IMR-90 (cell line): ENCODE measurements at places on chromosomes 5 and 9. TPM values are rescaled to one million over a fixed set of nuclear protein-coding genes. Genes with fewer than 3 reads are reported as not detected.

DNA sequence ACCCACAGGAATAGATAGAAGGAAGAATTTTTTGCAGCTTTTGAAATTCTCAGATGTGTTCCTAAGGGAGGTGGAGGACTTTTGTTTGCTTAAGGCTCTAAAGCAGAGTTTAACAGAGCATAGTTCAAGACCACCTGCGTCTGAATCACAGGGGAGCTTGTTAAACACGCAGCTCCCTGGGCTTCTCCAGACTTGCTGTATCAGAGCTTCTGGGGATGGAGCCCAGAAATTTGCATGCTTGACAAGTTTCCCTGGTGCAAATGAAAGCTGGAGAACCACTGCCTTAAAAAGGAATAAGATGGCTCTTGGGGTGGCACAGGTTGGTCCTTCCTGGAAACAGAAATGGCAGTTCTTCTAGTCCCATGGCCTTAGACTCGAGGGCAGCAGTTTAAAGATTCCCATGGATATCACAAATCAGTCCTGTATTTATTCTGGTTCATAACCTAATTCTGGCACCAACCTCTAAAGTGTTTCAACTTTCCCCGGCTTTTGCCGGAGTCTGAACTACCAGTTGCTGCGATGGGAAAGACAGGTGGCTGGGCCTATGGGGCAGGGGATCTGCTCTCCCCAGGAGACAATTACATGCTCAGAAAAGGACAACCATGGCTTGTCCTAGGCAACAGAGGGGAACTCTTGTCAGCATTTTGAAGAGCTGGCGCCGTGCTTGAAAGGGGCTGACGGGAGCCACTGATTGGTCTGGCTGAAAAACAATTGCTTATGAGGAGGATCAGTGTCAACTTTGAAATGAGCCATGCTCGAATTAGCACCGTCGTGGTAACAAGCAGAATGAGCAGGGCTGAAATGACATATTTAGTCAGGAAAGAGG is 599.6 kb downstream of the CCDC171 start:
- no peak for DNase-seq

DNA sequence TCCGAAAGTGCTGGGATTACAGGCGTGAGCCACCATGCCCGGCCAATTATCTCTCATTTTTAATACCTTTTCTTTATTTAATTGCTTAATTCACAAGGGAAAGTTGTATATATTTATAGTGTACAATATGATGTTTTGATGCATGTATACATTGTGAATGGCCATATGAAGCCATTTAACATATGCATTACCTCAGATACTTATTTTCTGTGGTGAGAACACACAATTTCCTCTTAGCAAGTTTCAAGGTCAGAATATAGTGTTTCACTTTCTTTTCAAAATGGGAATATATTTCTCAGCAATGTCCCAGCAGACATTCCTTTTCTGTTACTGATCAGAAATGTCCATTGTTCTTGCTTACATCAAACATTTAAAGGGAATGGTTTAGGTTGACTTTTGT is 1596.3 kb downstream of the MAT2B start:
- DNase-seq, result no peak

Gene SPATA31A3
- not detected in 2 replicates for total RNA-seq

DNA sequence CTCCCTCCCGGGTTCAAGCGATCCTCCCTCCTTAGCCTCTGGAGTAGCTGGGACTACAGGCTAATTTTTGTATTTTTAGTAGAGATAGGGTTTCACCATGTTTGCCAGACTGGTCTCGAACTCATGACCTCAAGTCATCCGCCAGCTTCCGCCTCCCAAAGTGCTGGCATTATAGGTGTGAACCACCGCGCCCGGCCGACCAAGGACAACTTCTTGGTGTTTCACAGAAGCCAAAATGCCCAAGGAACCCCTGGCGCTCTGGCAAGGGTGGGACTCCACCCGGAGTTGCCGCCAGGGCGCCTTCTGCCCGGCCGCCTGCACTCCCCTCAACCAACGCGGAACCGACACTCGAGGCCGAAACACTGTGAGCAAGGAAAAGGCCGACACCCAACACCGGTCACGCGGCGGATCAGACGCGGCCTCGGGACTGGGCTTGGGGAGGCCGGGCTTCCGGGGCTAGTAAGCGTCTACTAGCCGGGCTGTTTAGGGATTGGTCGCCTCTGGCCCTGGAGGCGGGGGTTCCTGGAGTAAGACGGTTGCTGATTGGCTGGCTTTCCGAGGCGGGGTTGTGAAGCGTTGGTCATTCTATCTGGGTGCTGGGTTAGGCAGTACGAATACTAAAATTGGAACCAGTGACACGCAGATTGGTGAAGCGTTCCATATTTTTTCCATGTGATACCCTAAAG is 7.7 kb upstream of the CFAP157 start:
- peak; percentile 92 for DNase-seq
